ENCODE measurements at places on chromosomes 16 and 17.

DNA sequence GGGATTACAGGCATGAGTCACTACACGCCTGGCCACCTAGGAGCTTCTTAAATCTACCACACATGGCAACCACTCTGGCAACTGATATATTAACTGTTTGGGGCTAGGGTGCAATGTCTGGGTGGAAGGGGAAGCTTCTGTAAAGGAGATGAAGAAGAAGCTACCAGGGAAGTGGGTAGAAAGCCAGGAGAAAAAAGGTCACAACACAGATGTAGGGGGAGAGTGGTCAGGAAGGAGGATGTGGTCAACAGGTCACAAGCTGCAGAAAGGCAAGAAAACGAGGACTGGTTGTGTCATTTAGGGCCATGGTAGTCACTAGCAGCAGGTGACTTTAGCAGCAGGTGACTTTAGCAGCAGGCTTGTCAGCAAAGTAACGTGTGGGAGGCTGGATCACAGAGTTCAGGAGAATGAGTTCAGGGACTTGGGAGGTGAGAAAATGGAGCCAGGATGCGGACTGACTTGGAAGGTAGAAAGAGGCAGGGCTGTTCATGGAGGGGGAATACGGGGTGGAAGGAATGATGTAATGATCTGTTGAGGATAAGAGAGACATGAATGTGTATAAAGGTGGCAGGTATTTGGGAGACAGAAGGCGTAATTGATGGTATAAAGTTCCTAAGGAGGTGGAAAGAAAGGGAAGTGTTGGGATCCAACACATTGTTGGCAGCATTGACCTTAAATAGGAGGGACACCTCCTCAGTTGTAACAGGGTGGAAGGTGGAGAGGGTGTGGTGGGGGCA, 16.3 kb upstream of the WFIKKN2 start:
- DNase-seq: no peak

- DNase-seq: no peak
These were observed 46.5 kb upstream of the CIBAR2 start for GRCh38 chr16:85158743-85159178.

DNA sequence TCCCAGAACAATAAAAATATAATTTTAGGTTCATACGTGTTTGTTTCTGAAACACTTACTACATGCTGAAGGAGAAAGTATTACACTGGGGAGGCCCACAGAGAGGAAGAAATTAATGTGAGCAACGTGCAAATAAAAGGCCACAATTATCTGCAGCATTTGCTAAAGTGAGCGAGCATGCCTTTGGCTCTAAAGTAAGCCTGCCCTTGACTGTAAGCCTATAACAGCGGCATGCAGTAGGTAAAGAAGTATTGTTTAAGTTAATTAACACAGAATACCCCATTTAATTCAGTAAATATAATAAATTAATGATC, 13.2 kb upstream of the COTL1 start:
- DNase-seq: no peak

- DNase-seq: no peak
These were observed 28.9 kb upstream of the GSE1 start for GRCh38 chr16:85584267-85584666.

DNA sequence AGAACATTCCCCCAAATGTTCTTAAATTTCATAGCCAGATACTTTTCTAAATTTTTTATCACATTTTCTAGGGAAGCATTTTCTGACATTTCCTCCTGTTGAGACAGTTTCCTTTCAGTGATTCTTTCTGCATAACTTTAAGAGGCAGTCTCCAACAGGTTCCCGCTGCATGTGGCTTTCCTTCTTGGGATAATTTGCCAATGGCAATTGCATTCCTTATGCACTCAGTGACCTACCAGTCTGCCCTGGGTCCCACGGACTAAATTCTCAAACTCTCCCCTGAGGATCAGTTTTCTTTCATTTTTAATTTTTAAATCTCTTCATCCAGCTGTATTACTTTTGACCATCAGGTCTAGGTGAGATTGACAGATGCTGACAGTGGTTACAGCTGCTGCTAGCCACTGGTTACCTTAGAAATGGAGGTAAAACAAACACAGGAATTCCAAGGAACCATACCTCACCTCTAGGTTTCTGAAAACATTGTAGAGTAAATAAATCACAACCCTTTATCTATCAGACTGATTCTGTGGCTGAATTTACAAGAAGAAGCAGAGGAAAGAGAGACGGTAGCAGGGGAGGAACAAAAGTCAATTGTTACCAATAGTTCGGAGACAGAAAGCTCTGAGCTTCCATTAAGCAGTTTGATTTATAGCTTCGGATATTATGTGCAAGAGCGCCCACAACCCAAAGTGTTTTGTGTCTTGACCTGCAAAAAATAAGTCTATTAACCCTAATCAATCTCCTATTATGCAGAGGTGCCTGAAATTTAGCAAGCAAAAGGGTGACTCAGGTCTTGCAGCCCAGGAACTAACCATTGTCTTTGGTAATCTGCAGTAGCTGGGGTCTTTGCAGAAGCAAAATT, 216.0 kb downstream of the PMP22 start:
- no peak for DNase-seq

GRCh38 chr16:54142787-54143186, 143.8 kb downstream of the IRX3 start:
- DNase-seq: no peak
